ENCODE measurements at places on chromosomes 1 and 21.

DNA sequence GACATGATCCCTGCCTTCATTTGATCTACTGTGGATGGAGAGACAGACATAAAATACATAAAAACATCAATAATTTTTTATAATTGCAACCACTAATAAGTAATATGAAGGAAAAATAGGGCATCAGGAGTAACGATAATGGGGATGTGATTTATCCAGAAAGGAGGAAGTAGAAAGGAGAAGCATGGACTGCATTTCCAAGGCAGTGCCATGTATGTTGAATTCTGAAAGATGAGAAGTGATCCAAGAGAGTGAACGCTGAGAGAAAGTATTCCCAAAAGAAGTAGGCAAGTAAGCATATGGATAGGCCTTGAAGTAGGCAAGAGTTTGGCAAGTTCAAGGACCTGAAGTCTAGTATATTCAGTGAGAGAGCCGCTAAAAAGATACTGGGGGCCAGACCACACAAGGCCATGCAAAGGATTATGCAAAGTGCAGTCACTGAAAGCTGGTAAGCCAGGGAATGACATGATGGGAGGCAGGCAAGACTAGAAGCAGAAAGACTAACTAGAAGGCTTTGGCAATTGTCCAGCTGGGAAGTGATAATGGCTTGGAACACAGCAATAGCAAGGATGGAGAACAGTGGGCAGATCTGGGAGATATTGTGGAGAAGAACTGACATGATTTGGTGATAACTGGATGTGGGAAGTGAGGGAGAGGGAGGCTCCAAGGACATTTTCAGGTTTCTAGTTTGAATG lies 85.9 kb downstream of the TM2D1 start:
- no peak for DNase-seq

DNA sequence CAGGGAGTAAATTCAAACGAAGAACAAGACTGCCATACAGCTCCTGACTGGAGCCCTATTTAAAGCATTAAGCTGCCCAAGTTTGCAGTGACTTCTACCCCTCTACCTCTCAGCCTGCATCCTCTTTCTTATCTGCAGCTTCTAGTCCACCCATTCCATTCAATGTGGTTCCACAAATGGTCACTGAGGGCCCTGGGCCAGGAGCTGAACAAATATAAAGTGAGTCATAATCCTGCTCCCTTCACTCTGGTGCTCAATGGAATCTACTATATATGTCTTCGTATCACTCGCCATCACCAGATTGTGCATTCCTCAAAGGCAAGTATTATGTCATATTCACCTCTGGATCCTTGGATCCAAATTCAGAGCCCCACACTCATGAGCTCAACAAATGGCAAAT lies 398.7 kb downstream of the BRINP2 start:
- no peak for DNase-seq

- DNase-seq = no peak
Observed at GRCh38 chr1:56777972-56778371, 41.2 kb downstream of the FYB2 start.

- no peak for DNase-seq
Observed at GRCh38 chr1:185488808-185489207, 171.8 kb upstream of the IVNS1ABP start.

GRCh38 chr1:94608142-94608851 lies 66.7 kb upstream of the F3 start:
- DNase-seq = no peak

DNA sequence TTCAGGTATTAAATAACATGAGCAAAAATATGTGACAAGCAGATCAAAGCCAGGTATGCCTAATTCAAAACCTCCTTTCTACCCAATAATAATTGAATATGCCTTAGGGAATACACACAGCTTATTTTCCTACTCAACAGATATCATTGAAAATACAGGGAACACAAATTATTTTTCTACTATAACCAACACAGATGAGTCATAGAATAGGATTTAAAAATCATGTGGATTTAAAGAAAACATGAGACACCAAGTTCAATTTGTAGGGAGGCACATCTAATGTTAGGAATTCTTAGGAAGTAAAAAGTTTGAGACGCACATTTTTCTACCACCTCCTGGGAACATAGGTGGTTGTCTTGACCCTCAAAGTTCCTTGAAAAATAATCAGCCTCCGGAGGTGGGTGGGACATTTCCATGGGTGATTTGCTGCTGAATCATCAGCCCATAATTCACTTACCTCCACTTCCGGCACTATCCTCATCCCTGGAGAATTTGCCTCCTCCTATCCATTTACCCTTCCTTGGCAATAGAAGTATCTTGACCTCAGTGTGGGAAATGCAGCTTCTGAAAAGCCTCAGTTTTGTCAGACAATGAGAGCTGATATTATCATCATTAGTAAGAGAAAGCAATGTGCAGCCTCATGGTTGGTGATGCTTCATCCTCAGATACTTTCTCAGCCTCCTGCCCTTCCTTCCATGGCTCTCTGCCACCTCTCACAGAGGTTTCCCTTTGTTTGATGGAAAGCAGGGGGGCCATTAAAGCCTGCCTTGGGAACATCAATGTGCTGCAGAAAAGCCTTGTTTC lies 33.5 kb upstream of the RGS4 start:
- no peak for DNase-seq

- no peak for DNase-seq
Observed at GRCh38 chr1:27489501-27489972, 430 bp downstream of the WASF2 start.

- no peak for DNase-seq
Observed at GRCh38 chr1:165468253-165468652, 23.3 kb upstream of the RXRG start.

- no peak for DNase-seq
Observed at GRCh38 chr1:94672001-94672400, 130.4 kb upstream of the F3 start.

- no peak for DNase-seq
Observed at GRCh38 chr1:240192851-240193250, 101.2 kb downstream of the FMN2 start.

GRCh38 chr1:85991261-85991660 lies 165.3 kb downstream of the COL24A1 start:
- no peak for DNase-seq

- no peak for DNase-seq
Observed at GRCh38 chr1:209624558-209625549, 27.4 kb downstream of the LAMB3 start.

DNA sequence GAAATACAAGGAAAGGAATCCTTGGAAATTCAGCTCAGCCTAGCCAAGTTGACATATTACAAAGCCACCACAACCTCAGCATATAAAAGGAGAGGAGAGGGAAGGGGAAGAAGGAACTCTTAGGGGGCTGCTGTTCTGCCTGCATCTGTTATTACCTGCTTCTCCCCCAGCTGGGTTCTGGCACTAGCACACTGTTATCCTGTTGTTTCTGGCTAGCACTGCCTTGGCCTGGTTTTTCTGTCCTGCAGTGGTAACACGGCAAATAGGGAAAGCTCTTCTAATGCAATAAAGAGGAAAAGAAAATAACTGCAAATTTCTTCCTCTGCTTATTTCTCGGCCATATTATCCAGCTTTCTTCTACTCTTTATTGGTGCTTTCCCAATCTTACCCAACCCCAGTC lies 16.5 kb upstream of the VCAM1 start:
- no peak for DNase-seq

DNA sequence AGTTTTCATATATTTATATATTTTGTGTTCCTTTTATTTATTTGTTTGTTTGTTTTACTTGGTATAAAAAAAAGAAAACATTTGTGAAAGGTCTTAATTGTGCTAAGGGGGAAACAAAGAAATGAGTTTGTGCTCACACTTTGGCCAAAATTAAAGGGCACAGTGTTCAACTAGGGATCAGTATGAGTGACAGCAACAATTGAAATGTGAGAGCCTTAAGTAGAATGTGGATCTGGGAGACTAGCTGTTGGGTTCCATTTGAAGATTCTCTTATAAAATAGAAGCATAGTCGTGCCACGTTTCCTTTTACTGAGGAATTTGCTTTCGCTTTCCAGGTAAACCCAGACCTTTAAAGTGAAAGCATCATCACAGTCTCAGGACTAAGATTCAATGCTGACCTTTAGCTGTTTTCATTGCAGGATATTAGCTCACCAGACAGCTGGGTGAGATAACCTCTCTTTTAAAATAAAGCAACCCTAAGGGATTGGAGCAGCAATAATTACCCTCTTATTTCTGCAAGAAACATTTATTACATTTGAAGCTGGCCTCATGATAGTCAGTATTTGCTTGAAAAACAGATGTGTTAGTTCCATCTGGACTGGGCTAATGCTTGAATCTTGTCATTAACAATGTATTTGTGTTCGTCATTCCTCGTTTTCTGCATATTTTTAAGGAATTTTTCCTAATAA lies 37.1 kb upstream of the CD55 start:
- no peak for DNase-seq

GRCh38 chr1:155695072-155695471 lies 6.2 kb downstream of the DAP3 start:
- DNase-seq = no peak

DNA sequence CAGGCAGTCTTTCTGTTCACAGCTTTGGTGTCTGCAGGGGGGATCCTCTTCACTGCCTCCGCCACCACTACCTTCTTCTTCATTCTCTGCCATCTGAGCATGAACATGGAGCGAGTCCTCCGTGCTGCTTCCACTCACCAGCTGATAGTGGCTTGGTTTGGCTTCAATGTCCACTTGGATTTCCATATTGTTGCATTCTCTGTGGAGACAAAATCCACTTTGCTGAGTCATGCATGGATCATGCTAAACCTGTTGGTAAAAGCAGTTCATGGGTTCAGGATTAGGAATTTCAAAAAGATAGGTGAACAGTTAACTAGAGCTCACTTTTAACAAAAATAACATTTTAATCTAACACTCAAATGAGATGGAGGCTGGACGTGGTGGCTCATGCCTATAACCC lies 27.5 kb downstream of the RNF19B start:
- DNase-seq = no peak

DNA sequence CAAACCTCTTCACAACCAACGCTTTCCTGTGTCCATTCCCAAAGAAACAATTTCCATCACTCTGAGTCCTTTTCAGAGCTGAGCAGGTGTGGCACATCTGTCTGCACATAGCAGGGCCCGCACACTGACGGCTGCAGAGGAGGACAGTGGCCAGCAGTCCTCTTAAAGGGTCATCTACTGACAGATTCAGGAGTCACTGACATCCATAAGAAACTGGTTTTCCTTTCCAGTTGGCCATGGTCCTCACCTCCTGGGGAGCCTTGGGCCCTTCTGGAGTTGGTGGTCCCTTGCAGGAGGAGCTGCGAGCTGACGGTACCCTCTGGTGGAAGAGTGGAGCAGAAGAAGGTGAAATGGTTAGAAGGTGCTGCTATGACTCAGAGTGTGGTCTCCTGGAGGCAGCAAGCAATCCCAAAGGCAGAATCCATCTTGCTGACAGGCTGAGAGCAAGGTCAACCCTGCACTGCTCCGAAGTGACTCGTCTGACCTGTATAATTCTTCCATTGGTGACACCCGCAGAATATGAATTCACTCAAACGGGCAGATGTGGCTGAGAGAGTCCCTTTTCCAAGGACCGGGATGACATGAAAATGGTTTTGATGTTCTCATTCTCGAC lies 278.5 kb upstream of the C1orf174 start:
- DNase-seq = no peak

- DNase-seq = no peak
Observed at GRCh38 chr1:69413129-69413528, 154.6 kb upstream of the LRRC7 start.

- DNase-seq = no peak
Observed at GRCh38 chr1:171087896-171088295, 2.8 kb upstream of the FMO3 start.

DNA sequence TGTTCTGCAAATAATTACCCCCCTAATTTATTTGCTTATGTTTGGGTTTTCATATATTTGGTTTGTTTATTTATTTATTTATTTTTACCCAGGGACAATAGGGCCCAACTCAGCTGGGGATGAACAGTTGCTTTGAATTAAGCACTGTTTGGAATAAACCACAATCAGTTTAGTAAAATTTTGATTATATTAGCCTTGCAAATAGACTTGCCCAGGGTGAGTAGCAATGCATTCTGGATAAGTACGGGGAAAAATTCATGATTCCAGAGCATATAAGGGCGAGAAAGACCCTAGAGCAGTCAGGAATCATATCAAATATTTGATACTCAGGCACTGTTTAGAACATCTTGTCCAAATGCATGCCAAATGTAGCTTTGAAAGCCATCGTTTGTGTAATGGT lies 242.7 kb downstream of the OMA1 start:
- no peak for DNase-seq

GRCh38 chr1:106700211-106700610 lies 356.3 kb upstream of the PRMT6 start:
- DNase-seq = no peak

GRCh38 chr1:24309762-24310485 lies 9.2 kb upstream of the GRHL3 start:
- DNase-seq = no peak

DNA sequence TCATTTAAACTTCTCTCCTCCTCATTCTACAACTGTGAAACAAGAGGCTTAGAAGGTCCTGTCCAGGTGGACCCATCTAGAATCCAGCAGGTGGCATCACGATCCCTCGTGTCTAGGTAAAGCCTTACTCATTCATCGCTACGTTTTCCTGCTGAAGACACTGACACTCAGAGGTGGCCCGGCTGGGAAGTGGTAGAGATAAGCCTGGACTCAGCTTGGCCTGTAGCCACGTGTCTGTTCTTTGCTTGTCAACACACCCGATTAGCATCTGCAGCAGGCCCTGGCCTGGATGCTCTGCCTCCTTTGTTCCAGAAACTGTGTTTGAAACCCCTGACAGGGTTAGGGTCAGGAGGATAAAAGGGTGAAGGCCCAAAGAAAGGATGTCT lies 43.4 kb downstream of the PARP1 start:
- no peak for DNase-seq

- no peak for DNase-seq
Observed at GRCh38 chr1:167435484-167435883, 82.8 kb downstream of the CD247 start.

GRCh38 chr1:161378014-161378413 lies 10.3 kb upstream of the CFAP126 start:
- DNase-seq = no peak

DNA sequence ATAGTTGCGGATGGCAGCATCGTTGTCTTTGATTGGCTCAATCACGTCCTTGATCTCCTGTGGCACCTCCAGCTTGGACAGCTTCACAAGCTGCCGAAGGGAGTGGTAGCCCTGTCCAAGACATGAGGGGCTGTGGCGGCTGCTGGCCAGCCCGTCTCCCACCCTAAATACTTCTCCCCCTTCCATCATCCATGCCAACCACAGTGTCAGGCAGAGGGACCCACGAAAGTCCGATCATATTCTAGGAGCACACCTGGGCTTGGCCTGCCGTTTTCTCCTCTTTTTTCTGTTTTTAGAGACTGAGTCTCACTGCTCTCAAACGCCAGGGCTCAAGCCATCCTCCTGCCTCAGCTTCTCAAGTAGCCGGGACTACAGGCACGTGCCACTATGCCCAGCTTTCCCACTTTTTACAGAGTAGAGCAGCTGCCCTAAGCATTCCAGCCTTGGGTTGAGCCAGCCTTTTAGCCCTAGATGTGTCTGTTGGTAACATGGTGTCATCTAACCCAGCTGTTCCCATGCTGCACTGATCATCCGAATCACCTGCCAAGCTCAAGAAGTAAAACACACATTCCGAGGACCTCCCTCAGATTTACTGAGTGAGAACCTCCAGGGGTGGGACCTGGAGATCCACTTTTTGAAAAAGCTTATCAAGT lies 10.4 kb downstream of the MTHFR start:
- DNase-seq = no peak

GRCh38 chr1:228457017-228457395 lies 30.2 kb upstream of the RNF187 start:
- DNase-seq = no peak
